A172 (cell line): ENCODE measurements at places on chromosomes 6 and 20.

GRCh38 chr6:15596186-15596896 lies 66.5 kb downstream of the DTNBP1 start:
- no peak for DNase-seq

GRCh38 chr6:113425977-113426660 lies 431.0 kb upstream of the MARCKS start:
- DNase-seq: no peak

GRCh38 chr6:1242446-1242845 lies 69.5 kb upstream of the FOXQ1 start:
- no peak for DNase-seq

GRCh38 chr20:52242237-52243230 lies 51.0 kb upstream of the ZFP64 start:
- DNase-seq: peak; percentile 7
